B cell (primary cell): ENCODE measurements at places on chromosomes 4 and X. TPM values are rescaled to one million over a fixed set of nuclear protein-coding genes. Genes with fewer than 3 reads are reported as not detected.

DNA sequence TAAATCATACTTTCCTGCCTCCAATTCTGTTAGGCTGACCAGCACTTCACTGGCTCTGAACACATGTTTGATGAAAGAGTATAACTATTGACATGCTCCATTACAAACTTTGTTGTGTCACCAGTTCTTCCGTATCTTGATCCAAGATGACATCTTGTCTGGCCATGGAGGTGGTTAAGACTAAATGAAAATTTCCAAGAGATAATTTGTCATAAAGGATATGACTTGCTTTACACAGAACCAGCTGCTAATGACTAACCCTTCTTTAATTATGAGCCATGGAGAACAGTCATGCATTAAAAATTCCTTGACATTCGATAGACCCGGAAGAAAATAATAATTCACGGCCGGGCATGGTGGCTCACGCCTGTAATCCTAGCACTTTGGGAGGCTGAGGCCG lies 17.7 kb upstream of the N4BP2 start:
- no peak overlapping the region for H3K27ac ChIP-seq
- DNase-seq: no peak
- no peaks in the 10 kb centered on the region for H3K36me3 ChIP-seq
- H3K4me1 ChIP-seq: no peaks in the 10 kb centered on the region
- H3K27me3 ChIP-seq: no peaks in the 10 kb centered on the region

DNA sequence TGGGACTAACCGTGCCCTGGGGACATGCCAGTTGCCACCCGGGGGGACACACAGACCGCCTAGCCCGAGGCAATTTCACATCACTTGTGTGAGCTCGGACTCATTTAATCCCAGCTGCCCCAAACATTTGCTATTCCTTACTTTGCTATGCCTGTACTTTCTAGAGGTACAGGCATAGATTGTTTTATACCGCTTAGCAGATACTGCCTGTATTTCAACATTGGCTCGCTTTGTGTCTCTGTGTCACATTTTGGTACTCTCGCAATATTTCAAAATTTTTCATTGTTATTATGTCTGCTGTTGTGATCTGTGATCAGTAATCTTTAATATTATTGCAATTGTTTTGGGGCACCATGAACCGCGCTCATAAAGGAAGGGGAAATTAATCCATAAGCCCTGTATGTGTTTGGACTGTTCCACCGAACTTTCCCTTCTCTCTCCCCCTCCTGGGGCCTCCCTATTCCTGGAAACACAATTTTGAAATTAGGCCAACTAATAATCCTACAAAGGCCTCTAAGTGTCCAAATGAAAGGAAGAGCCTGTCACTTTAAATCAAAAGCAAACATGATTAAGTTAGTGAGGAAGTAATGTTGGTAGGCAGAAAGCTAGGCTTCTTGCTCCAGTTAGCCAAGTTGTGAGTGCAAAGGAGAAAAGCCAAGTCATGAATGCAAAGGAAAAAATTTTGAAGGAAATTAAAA lies 568 bp upstream of the CASP6 start:
- H3K4me3 ChIP-seq: peak overlapping the region; percentile 84
- no peak for DNase-seq
- no peak overlapping the region for H3K27ac ChIP-seq
- no peaks in the 10 kb centered on the region for H3K36me3 ChIP-seq
- no peaks in the 10 kb centered on the region for H3K27me3 ChIP-seq

ZNF275 gene
- 17.6 and 17.9 TPM in 2 replicates for total RNA-seq

DNA sequence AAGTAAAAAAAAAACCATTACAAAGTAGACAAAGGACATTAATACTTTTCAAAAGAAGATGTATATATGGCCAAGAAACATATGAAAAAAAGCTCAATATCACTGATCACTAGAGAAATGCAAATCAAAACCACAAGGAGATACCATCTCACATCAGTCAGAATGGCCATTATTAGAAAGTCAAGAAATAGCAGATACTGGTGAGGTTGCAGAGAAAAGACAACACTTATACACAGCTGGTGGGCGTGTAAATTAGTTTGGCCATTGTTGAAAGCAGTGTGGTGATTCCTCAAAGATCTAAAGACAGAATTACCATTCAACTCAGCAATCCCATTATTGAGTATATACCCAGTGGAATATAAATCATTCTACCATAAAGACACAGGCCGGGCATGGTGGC lies 39.3 kb downstream of the TASL start:
- H3K36me3 ChIP-seq: no peaks in the 10 kb centered on the region
- H3K27me3 ChIP-seq: no peaks in the 10 kb centered on the region
- no peak for DNase-seq
- no peak overlapping the region for H3K4me3 ChIP-seq

GRCh38 chr4:185470501-185471195 lies 885 bp downstream of the CCDC110 start:
- peak overlapping the region; percentile 1 for H3K27ac ChIP-seq
- H3K27me3 ChIP-seq: no peaks in the 10 kb centered on the region
- peaks cover 17% of the 10 kb centered on the region for H3K4me1 ChIP-seq
- no peaks in the 10 kb centered on the region for H3K36me3 ChIP-seq
- H3K4me3 ChIP-seq: peak overlapping the region; percentile 41
- DNase-seq: peak; percentile 81

DNA sequence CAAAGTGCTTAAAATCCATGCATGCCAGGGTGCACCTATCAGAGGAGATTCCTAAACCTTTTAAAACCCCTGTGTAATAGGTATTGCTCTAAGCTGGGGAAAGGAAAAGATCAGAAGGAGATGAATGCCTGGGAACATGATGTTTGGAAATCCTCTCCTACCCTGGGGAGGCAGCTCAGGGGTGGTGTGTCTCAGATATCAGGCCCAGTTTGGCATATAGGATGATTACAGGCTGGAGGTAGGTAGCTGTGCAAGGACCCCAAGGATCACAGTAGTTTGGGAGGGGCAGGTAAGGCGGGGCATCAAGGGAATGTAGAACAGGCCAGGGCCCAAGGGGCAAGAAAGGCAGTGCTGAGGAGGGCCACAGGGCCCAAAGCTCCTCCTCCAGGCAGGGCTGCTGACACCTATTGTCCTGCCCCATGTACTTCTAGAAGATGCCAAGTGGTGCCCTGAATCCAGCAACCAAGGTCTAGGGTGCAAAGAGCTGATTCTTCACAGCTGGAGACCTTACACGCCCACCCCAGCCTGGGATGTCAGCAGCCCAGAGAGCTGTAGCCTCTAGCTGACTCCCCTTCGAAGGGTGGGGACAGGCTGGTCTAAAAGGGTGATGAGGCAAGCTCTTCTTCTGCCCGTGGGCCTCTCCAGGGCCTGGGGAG lies 17.6 kb downstream of the SASH3 start:
- H3K36me3 ChIP-seq: peaks cover 54% of the 10 kb centered on the region
- no peaks in the 10 kb centered on the region for H3K27me3 ChIP-seq
- H3K4me3 ChIP-seq: no peak overlapping the region
- H3K27ac ChIP-seq: no peak overlapping the region

- no peak overlapping the region for H3K27ac ChIP-seq
- H3K4me1 ChIP-seq: no peaks in the 10 kb centered on the region
- no peak overlapping the region for H3K4me3 ChIP-seq
- H3K27me3 ChIP-seq: no peaks in the 10 kb centered on the region
Observed at GRCh38 chrX:3231766-3232165, 114.7 kb downstream of the MXRA5 start.

PRDM8 gene
- 30.1 and 35.6 TPM in 2 replicates for total RNA-seq

FAM193A gene
- total RNA-seq: 62.7 and 67.8 TPM in 2 replicates

MAGIX gene
- 1.6 and 2.4 TPM in 2 replicates for total RNA-seq

ZNF630 gene
- not detected in 2 replicates for total RNA-seq

DNA sequence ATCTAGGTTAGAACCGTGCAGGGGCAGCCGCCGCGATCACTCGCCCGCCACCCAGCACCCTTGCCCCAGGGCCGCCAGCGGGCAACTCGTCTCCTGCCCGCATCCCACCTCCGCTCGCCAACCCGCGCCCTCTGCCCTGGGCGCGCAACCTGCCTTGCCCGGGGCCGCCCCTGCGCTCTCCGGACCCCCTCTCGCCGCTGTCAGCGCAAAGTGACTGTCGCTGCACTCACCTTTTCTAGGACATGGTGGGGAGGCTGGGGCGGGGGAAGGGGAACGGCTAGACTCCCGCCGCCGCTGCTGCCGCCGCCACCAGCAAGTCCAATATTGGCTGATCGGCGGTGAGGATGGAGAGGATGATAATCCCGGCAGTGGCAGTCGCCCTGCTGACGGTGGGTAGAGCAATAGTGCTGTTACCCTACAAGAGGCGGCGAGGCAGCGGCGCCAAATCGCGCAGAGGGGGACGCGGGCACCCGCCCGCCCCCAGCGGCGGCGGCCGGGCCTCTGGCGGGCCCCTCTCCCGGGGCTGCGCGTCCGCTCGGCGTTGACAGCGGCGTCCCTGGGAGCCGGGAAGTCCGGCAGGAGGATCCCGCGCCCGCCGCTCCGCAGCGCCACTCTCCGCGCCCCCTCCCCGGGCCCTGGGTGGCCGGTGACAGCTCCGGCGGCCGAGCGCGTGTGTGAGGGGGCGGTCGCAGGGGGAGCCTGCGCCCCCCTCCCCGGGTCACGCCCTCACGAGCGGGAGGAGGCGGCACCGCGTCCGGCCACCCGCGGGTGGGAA lies 2.3 kb upstream of the NR3C2 start:
- peak; percentile 74 for DNase-seq
- H3K4me3 ChIP-seq: peak overlapping the region; percentile 98
- H3K36me3 ChIP-seq: no peaks in the 10 kb centered on the region
- peak overlapping the region; percentile 94 for H3K27ac ChIP-seq
- peaks cover 25% of the 10 kb centered on the region for H3K4me1 ChIP-seq

GRCh38 chr4:177555007-177555574 lies 112.9 kb upstream of the AGA start:
- no peaks in the 10 kb centered on the region for H3K27me3 ChIP-seq
- no peaks in the 10 kb centered on the region for H3K4me1 ChIP-seq
- DNase-seq: no peak
- no peaks in the 10 kb centered on the region for H3K36me3 ChIP-seq
- H3K27ac ChIP-seq: no peak overlapping the region
